ENCODE measurements at places on chromosomes 6 and 20.

- peak; percentile 19 for DNase-seq
Measured at GRCh38 chr6:18632670-18633410, 245.7 kb downstream of the RNF144B start.

DNA sequence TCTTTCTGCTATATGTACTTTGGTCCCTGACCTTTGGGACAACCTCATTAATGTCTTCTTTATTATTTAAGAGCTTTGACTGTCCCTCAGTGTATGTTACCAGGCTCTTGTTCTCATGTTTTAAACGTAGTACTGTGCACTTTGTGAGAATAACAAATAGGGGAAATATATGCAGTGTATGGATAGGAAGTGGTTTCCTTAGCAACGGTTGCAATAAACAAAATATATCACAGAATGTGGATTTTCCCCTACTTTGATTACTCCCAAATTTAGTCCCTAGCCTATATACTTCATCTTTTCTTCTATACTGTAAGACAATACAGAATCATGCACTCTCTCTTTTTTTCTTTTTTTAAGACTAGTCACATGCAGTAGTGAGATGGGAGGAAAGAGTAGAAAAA lies 123.8 kb upstream of the AKIRIN2 start:
- no peak for DNase-seq

- peak; percentile 79 for DNase-seq
Measured at GRCh38 chr6:141552463-141552862, 580.3 kb upstream of the GJE1 start.

GRCh38 chr20:8862092-8862491 lies 206.8 kb upstream of the PLCB4 start:
- DNase-seq = no peak

GRCh38 chr20:7770578-7770977 lies 169.7 kb downstream of the HAO1 start:
- DNase-seq = peak; percentile 33

DNA sequence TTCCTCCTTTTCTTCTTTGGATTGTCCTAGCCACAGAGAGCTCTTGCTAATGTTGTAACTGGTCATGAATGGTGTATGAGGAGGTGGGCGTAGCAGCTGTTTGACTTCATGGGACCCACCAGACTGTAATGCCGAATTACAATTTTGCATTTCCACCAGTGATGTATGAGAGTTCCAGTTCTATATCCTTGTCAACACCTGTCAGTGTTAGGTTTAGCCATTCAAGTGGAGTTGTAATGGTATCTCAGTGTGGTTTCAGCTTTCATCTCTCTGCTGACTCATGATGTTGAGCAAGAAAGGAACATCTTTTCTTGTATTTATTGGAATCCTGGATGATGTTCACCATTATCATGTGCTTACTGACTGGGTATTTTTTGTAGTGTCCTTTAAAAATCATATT lies 5.1 kb downstream of the IGF2R start:
- DNase-seq = peak; percentile 71

- DNase-seq = no peak
Measured at GRCh38 chr20:25360631-25361286, 29.9 kb downstream of the ABHD12 start.

DNA sequence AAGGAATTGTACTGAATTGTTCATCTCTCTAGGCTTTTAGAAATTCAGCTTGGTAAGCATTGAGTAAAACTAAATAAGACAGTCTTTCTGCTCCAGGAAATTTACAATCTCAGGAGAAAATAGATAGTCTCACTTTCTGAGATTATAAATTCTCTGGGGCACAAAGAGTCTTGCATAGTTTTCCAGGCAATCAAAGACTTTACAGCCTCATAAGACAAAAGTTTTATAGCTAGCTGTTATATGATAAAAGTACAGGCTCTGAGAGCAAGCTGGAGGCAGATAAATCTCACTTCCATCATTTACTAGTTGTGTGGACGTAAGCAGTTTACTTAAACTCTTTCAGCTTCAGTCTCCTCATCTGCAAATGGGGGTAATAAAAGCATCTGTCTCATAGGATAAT lies 11.4 kb downstream of the FRK start:
- no peak for DNase-seq

- no peak for DNase-seq
Measured at GRCh38 chr6:906920-907319, 214.0 kb upstream of the EXOC2 start.
